ENCODE measurements at places on chromosomes 1 and 21. TPM values are rescaled to one million over a fixed set of nuclear protein-coding genes. Genes with fewer than 3 reads are reported as not detected.

The HSPG2 gene
- 1.2 TPM for total RNA-seq

The CYP4B1 gene
- not detected for total RNA-seq

- no peaks in the 10 kb centered on the region for H3K36me3 ChIP-seq
- peak overlapping the region; percentile 87 for H3K4me3 ChIP-seq
- H3K4me1 ChIP-seq, result peaks cover 47% of the 10 kb centered on the region
- DNase-seq, result peak; percentile 91
- H3K27me3 ChIP-seq, result peaks cover 33% of the 10 kb centered on the region
These were observed 4.5 kb upstream of the NFIA start for GRCh38 chr1:61077676-61078541.

- no peaks in the 10 kb centered on the region for H3K36me3 ChIP-seq
- no peak overlapping the region for H3K4me3 ChIP-seq
- no peak for DNase-seq
- peaks cover 3% of the 10 kb centered on the region for H3K27me3 ChIP-seq
These were observed 112.3 kb downstream of the GLUL start for GRCh38 chr1:182279302-182279701.

GRCh38 chr1:11051781-11052511, 4.9 kb upstream of the MASP2 start:
- no peak overlapping the region for H3K4me3 ChIP-seq
- H3K4me1 ChIP-seq, result peaks cover 13% of the 10 kb centered on the region
- H3K27me3 ChIP-seq, result no peaks in the 10 kb centered on the region
- no peak overlapping the region for H3K27ac ChIP-seq

- H3K4me1 ChIP-seq, result no peaks in the 10 kb centered on the region
- no peak for DNase-seq
- no peaks in the 10 kb centered on the region for H3K36me3 ChIP-seq
- no peak overlapping the region for H3K27ac ChIP-seq
- no peaks in the 10 kb centered on the region for H3K27me3 ChIP-seq
- H3K4me3 ChIP-seq, result no peak overlapping the region
These were observed 14.9 kb downstream of the SLC45A1 start for GRCh38 chr1:8332806-8333205.

The CELA2A gene
- not detected for total RNA-seq

DNA sequence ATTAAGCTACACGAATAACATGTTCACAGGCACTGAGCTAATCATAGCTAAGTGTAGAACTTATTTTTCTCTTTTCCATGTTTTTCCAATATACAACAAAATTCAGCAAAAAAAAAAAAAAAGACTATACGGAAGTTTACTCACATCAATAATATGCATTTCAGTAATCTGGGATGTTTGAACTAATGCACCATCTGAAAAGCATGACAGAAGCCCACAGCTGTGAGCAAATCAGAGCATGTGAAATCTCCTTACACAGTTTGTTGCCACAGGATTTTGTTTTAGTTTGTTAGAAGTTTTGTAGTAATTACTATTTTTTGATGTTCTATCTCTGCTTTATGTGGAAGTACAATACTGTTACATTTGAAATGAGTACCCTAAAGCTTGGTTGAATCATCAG, 1051.7 kb downstream of the TTLL7 start:
- H3K36me3 ChIP-seq, result no peaks in the 10 kb centered on the region
- no peak overlapping the region for H3K4me3 ChIP-seq
- DNase-seq, result no peak

The HLX gene
- 0.20 TPM for total RNA-seq

The FGR gene
- not detected for total RNA-seq

The LINGO4 gene
- total RNA-seq, result 1.2 TPM

DNA sequence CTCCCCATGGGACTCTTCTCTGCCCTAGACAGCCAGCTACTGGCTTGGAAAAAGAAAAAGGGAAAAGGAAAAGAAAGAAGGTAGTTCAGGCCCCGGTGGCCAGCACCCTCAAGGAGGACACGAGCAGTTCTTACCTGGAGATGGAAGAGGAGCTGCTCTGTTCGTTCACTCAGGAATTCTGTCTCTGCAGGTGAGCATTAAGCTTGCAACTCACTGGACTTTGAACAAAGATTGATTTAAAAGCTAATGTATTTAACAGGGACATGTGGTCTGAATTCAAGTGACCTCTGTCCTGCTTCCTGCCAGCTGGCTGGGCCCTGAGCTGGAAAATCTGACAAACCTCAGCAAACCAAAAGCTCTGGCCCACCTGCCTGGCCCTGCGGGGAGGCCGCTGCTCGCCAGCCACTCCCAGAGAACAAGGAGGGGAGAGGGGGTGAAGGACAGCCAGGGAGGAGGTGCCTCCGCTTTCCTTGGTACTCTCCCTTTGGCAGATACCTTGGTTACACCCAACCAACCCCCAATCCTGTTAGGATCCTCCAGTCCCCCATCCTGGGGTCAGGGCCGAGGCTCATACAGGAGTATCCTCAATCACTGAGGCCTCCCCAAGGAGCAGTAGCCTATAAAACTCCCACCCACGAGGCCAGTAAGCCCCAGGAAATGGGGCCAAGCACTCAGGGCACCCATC, at the start of gene PDZK1:
Gene PDZK1, minus strand, starts transcription at position 186 of the 685 bp plus-strand sequence. CDS start 19,347 bp downstream, outside the sequence.
- peaks cover 14% of the 10 kb centered on the region for H3K27me3 ChIP-seq
- no peaks in the 10 kb centered on the region for H3K36me3 ChIP-seq
- DNase-seq, result no peak

- H3K4me3 ChIP-seq, result no peak overlapping the region
- no peak for DNase-seq
- no peaks in the 10 kb centered on the region for H3K36me3 ChIP-seq
- no peaks in the 10 kb centered on the region for H3K4me1 ChIP-seq
- H3K27ac ChIP-seq, result no peak overlapping the region
These were observed 103.2 kb downstream of the BCAR3 start for GRCh38 chr1:93578433-93578830.

DNA sequence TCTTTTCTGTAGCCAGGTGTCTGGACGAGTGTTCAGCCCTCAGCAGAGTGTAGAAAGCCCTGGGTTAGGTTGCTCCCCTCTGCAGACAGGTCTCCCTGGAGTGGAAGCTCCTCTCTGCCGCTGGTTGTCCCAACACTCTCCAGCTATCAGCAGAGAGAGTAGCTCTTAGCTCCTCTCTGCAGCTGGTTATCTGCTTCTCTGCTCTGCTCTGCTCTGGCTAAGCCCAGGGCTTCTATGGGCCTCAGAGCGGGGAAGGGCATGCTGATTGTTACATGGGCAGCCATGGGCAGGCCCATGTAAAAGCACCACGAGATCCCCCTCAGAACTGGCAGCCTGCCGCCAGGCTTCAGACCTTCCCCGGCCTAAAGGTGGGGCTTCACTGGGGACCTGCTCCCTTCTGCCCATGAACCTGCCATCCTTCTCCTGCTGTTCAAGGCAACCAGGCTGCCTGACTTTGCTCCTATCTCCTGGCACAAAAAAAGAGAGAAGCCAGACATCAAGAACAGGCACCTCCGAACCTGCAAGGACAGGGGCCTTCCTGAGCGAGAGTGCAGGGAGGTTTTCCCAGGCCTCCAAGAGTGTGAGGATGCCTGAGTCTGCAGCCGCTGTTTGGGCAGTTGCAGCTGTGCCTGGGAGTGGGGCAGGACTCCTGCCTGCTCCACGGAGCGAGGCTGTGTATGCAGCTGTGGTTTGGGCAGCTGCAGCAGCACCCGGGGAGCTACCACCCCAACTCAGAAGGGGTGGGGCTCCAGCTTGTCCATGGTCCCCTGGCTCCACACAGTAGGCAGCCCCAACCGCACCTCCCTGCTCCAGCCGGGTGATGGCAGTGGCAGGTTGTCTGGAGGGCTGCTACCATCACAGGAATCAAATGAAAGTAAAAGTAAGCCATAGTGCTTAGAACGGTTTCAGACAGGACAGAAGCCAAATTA, 973.7 kb downstream of the LTN1 start:
- H3K27me3 ChIP-seq, result no peaks in the 10 kb centered on the region
- no peak for DNase-seq
- H3K4me1 ChIP-seq, result no peaks in the 10 kb centered on the region
- H3K4me3 ChIP-seq, result no peak overlapping the region
- H3K27ac ChIP-seq, result no peak overlapping the region

DNA sequence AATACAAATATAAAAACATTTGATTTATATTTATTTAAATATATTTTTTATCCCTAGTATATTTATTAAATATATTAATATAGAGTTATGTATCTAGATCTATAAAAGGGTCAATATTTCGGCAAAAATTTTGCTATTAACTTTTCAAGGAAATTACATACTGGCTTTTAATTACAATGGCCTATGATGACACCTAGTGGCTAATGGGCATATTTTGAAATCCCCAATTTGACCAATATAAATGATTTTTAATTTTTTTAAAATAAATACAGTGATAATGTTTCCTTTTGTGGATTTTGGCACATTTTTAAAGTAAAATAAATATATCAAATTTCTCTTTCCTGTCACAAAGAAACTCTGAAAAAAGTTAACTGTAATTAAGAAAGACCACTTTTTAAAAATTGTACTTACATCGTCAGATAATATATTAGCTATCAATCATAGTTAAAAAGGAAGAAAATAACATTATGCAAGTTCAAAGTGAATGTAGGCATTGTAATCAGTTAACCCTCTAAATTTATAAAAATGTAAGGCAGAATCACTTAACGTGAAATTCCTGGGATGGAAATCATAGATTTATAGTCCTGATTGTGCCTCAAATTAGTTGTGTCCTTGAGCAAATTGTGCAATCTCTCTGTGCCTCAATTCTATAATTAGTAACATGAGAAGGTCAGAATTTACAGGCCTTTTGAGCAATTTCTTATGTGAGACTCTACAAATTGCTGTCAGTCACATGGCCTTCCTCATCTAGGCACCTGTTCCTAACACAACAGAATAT, 25.6 kb upstream of the RGS13 start:
- no peak for DNase-seq
- H3K27ac ChIP-seq, result no peak overlapping the region
- H3K4me3 ChIP-seq, result no peak overlapping the region
- H3K27me3 ChIP-seq, result peaks cover 1% of the 10 kb centered on the region

GRCh38 chr1:109502364-109502851, 7.1 kb downstream of the AMIGO1 start:
- peak overlapping the region; percentile 84 for H3K27ac ChIP-seq
- peaks cover 68% of the 10 kb centered on the region for H3K4me1 ChIP-seq
- peak; percentile 43 for DNase-seq
- H3K27me3 ChIP-seq, result no peaks in the 10 kb centered on the region
- peaks cover 24% of the 10 kb centered on the region for H3K36me3 ChIP-seq
- H3K4me3 ChIP-seq, result peak overlapping the region; percentile 36

DNA sequence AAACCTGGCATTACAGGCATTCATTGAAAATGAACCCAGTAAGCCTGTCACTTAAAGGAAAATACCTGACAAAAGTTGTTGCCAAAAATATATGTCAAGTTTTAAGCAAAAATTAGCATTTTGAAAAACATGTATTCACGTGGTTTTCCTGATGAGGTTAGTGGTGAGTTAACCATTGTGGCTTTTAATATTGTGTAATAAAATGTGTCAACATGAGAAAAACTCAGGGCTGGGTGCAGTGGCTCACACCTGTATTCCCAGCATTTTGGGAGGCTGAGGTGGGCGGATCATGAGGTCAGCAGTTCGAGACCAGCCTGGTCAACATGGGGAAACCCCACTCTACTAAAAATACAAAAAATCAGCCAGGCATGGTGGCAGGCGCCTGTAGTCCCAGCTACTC, 731.4 kb downstream of the KCNT2 start:
- H3K4me3 ChIP-seq, result no peak overlapping the region
- no peak for DNase-seq
- H3K4me1 ChIP-seq, result no peaks in the 10 kb centered on the region
- no peaks in the 10 kb centered on the region for H3K36me3 ChIP-seq
- no peak overlapping the region for H3K27ac ChIP-seq

DNA sequence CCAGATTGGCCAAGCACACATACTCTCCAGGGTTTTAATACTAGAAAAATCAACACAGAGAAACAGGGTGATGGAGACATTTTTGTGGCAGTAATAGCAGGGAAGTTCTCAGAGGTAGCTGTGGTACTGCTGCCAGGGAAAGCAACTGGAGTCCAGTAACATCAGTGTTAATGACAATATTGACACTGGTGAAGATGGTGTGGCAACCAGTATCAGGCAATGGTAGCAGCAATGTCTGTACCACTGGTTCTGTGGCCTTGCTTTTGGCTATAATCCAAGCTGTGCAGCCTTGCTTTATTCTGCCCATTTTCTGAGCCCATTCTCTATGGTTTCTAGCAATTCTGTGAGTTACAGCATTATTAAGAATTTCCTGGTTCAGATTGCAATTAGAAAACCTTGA, 1.6 kb upstream of the SNX7 start:
- H3K36me3 ChIP-seq, result no peaks in the 10 kb centered on the region
- no peak overlapping the region for H3K27ac ChIP-seq
- DNase-seq, result no peak
- H3K27me3 ChIP-seq, result peaks cover 35% of the 10 kb centered on the region

The AIRE gene
- total RNA-seq, result 0.48 TPM

- H3K27ac ChIP-seq, result peak overlapping the region; percentile 71
- no peak for DNase-seq
These were observed 36.3 kb upstream of the S1PR1 start for GRCh38 chr1:101200513-101200912.

GRCh38 chr21:41890355-41890754, 11.2 kb upstream of the PRDM15 start:
- no peaks in the 10 kb centered on the region for H3K4me1 ChIP-seq
- no peaks in the 10 kb centered on the region for H3K27me3 ChIP-seq

GRCh38 chr1:192530254-192530653, 45.3 kb upstream of the RGS1 start:
- DNase-seq, result no peak
- H3K36me3 ChIP-seq, result peaks cover 5% of the 10 kb centered on the region
- no peak overlapping the region for H3K4me3 ChIP-seq
- peaks cover 35% of the 10 kb centered on the region for H3K4me1 ChIP-seq
- H3K27me3 ChIP-seq, result no peaks in the 10 kb centered on the region

The RGS18 gene
- 0.80 TPM for total RNA-seq

- H3K4me3 ChIP-seq, result peak overlapping the region; percentile 71
- DNase-seq, result no peak
- H3K27ac ChIP-seq, result peak overlapping the region; percentile 93
- peaks cover 3% of the 10 kb centered on the region for H3K36me3 ChIP-seq
These were observed 8.5 kb upstream of the B4GALT3 start for GRCh38 chr1:161185732-161186311.

DNA sequence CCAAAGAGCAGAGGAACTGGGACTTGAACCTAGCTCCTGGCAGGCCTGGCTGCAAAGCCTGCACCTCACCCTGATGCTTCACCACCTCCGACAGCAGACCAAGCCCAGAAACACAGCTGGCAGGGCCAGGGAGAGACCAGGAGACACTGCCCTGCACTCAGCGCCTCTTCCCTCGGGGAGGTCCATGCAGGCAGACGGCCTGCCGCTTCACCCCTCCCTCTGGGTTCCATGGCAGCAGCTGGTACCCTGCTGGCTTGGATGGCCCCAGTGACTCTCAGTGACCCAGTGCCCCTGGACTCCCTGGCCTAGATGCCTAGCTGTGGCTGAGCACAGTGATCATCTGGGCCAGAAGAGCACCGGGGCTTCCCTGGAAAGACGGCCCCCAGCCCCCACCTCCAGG, 65.3 kb upstream of the TARDBP start:
- peaks cover 7% of the 10 kb centered on the region for H3K4me1 ChIP-seq
- no peak overlapping the region for H3K27ac ChIP-seq
- no peaks in the 10 kb centered on the region for H3K36me3 ChIP-seq
- H3K27me3 ChIP-seq, result peaks cover 33% of the 10 kb centered on the region

GRCh38 chr1:219581344-219581743, 31.6 kb downstream of the ZC3H11B start:
- no peaks in the 10 kb centered on the region for H3K27me3 ChIP-seq
- H3K36me3 ChIP-seq, result no peaks in the 10 kb centered on the region

The MYCL gene
- 0.10 TPM for total RNA-seq

GRCh38 chr1:110218739-110219138, 8.6 kb downstream of the KCNC4 start:
- H3K36me3 ChIP-seq, result no peaks in the 10 kb centered on the region
- no peak overlapping the region for H3K27ac ChIP-seq
- DNase-seq, result no peak

GRCh38 chr1:173241528-173242347, 34.6 kb upstream of the TNFSF4 start:
- H3K4me1 ChIP-seq, result no peaks in the 10 kb centered on the region
- H3K36me3 ChIP-seq, result peaks cover 5% of the 10 kb centered on the region
- no peak for DNase-seq
- H3K27me3 ChIP-seq, result no peaks in the 10 kb centered on the region
- H3K4me3 ChIP-seq, result no peak overlapping the region
